ENCODE measurements at places on chromosomes 4 and X. TPM values are rescaled to one million over a fixed set of nuclear protein-coding genes. Genes with fewer than 3 reads are reported as not detected.

The PNPLA4 gene
- 10.9 TPM for polyA plus RNA-seq

The PALLD gene
- 91.0 TPM for polyA plus RNA-seq

The UBL4A gene
- polyA plus RNA-seq = 24.6 TPM

The MAGEC3 gene
- not detected for polyA plus RNA-seq

The VEGFD gene
- 0.19 TPM for polyA plus RNA-seq

The TMEM156 gene
- 0.82 TPM for polyA plus RNA-seq

The UNC5C gene
- not detected for polyA plus RNA-seq

The CXCL3 gene
- polyA plus RNA-seq = 0.27 TPM

The RAI2 gene
- polyA plus RNA-seq = 0.04 TPM

The CRMP1 gene
- polyA plus RNA-seq = 7.4 TPM

The DCAF8L2 gene
- polyA plus RNA-seq = not detected

The RHOXF2B gene
- not detected for polyA plus RNA-seq

The SFRP2 gene
- polyA plus RNA-seq = not detected

The CXCL11 gene
- polyA plus RNA-seq = not detected

The GPRASP2 gene
- polyA plus RNA-seq = 9.0 TPM

The NPNT gene
- polyA plus RNA-seq = not detected

The BMPR1B gene
- polyA plus RNA-seq = 0.24 TPM

The TREX2 gene
- polyA plus RNA-seq = 0.84 TPM

Data from IMR-90 (cell line).